ENCODE measurements at places on chromosomes 3 and 15.

- no peak for DNase-seq
Measured at GRCh38 chr3:82927309-82928253, 1166.1 kb upstream of the GBE1 start.

GRCh38 chr3:125281381-125281780 lies 68.8 kb upstream of the SLC12A8 start:
- no peak for DNase-seq

DNA sequence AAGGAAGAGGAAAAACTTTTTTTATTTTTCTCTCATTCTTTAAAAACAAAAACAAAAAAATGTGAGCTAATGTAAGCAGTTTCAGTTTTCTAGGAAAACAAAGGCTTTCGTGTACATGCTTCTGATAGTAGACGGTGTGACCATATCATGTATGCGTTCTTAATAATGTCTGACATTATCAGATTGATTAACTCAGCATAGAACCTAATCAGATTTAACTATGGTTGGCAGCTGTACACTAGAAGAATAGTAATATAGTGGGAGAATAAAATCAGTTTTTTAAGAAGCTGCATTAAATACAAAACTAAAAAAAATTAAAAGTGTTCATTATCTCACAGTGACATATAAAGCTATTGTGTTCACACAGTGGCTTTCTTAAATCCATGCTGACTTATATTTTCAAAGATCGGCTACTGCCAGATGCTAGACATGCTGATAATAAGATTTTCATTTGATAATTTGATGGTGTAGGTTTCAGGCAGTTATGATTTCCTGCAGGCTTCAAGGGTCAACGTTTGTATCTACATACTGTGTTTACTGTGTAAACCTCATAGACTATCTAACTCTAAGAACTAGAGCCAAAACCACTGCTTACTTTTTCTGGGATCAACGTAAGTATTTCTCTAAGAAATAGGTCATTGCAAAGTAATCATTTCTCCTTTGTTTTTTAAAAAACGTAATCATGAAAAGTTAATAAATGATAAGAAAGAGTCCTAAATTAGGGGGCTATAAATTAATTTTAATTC lies 74.0 kb downstream of the UBE2E2 start:
- no peak for DNase-seq

DNA sequence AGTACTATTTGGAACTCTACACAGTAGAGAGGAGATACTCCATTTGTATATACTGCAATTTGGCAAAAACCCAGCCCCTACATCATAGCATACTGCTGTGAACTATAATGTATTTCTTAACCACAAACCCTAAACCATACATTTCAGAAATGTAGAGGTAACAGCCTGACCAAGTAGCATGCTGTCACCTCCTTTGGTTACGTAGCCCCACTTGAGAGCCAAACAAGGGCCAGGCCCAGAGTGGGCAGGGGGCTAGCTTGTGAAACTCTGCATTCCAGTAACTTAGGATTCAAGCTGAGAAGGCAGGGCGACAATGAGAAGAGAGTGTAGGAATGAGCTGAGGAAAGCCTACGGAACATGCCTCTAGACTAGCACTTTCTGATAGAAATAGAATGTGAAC lies 135.8 kb downstream of the GREM1 start:
- no peak for DNase-seq

DNA sequence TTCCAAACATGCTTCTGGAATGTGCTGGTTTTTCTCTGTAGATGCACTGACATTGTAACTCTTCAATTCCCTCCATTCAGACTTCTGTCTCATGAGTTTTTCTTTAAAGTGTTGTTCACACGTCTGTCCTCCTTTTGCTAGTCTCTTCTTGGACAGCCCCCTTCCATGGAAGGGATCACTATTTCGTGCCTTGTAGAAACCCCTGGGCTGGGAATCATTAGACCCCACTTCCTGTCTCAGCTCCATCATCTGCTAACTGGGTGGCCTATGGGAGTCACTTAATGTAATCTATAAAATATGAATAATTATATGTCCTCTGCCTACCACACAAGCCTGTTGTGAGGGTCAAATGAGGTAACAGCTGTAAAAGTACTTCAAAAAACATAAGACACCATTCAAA lies 110.6 kb downstream of the THSD4 start:
- DNase-seq: no peak

GRCh38 chr15:44099671-44100070 lies 95.4 kb downstream of the FRMD5 start:
- DNase-seq: no peak

DNA sequence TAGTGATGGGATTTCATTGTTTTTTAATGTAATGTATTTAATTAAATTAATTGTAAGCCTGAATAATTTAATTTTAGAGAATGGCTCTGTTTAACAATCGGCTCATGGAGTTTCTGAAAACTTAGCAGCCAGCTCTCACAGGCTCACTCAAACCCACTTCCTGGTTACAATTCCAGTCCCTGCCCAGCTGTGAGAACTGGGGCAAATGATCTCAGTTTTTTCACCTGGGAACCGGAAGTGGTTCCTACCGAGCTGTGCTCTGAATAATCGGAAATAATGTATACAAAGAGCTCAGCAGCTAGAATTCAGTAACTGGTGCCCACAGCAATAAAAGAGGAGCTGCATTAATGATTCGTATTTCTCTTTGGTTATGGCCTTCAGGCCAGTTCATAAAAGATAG lies 244.3 kb upstream of the MCTP2 start:
- no peak for DNase-seq

- DNase-seq: no peak
Measured at GRCh38 chr3:27056326-27056725, 312.9 kb downstream of the NEK10 start.

Measured in D341Med (cell line).